ENCODE measurements at places on chromosomes 13 and 19.

- no peak for DNase-seq
Observed at GRCh38 chr19:5445561-5446055, 9.6 kb upstream of the ZNRF4 start.

DNA sequence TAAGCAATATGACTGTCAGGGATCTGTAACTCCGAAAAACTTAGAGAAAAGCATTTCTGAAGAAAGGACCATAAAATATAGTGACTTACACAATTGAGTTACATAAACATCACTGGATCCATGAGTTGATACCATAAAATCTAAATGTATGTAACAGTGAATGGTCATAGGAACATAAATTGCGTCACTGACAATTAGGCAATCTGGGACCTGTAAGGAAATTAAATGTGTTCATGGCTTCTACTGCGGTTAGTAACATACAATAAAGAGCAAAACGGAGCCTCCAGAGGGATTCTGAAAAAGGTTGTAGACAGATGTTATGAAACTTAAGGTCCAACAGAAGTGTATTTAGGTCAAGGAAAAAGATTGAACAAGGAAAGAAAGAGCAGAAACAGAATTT lies 27.1 kb downstream of the POU4F1 start:
- no peak for DNase-seq

DNA sequence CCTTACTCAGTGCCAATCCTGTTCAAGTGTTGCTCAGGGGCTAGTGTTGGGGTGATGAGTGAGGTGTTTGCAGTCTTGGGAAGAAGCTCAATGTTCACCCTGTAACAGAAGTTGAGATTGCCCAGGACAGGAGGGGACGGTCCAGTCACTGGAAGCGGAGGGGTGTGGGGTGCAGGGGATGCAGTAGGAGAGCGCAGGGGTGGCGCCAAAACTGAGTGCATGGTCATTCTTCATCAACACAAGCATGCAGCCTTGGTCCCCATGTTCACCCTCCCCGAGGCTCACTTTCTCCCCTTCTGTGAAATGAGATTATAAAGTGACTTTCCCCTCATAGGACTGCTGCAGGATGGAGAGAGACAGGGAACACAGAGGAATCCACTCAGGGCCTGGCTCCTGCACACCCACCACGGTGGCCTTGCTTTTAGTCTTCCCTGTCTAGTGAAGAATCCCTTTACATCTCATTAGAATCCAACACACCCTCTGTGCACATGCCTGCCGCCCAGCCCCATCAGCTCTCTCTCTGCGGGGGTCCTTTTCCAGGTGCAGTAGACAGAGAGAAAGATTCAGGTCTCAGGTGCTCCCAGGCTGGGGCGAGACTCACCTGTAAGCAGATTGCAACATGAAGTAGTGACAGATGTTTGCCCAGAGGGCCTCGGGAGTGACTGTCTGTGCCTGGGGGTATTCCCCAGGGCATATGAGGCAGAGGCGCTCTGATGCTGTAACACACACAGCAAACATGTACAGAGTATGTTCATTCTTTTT lies 93.2 kb downstream of the TSHZ3 start:
- no peak for DNase-seq

GRCh38 chr19:3020321-3020960 lies 8.6 kb downstream of the TLE2 start:
- no peak for DNase-seq

GRCh38 chr13:79581870-79582315 lies 100.9 kb downstream of the NDFIP2 start:
- peak; percentile 65 for DNase-seq

- no peak for DNase-seq
Observed at GRCh38 chr13:98399756-98400155, 177.2 kb downstream of the STK24 start.

GRCh38 chr13:113670541-113670940 lies 3.5 kb downstream of the GRK1 start:
- DNase-seq = no peak

DNA sequence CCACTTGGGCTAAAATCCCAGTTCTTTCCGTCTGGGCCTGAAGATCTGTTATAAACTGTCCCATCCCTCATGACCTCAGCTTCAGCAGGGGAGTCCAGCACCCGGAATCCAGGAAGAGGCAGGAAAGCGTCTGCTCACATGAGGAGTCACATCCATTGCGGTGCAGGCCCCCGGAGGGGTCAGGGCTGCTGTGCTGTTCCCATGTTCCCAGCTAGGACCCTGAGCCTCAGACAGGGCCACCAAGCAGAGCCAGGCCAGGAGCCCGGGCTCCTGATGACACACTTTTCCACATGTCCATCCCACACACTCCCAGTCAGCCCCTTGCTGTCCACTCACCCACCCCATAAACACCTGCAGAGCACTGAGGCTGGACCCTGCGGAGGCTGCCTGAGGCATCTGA lies 45.3 kb upstream of the VSTM2B start:
- DNase-seq = no peak
